Stimulated activated CD4-positive, alpha-beta T cell treated with anti-CD3 and anti-CD28 coated beads, Interleukin-15, amount 100 ng/mL, for 1 hour (primary cell): ENCODE measurements at places on chromosomes 5 and 9.

DNA sequence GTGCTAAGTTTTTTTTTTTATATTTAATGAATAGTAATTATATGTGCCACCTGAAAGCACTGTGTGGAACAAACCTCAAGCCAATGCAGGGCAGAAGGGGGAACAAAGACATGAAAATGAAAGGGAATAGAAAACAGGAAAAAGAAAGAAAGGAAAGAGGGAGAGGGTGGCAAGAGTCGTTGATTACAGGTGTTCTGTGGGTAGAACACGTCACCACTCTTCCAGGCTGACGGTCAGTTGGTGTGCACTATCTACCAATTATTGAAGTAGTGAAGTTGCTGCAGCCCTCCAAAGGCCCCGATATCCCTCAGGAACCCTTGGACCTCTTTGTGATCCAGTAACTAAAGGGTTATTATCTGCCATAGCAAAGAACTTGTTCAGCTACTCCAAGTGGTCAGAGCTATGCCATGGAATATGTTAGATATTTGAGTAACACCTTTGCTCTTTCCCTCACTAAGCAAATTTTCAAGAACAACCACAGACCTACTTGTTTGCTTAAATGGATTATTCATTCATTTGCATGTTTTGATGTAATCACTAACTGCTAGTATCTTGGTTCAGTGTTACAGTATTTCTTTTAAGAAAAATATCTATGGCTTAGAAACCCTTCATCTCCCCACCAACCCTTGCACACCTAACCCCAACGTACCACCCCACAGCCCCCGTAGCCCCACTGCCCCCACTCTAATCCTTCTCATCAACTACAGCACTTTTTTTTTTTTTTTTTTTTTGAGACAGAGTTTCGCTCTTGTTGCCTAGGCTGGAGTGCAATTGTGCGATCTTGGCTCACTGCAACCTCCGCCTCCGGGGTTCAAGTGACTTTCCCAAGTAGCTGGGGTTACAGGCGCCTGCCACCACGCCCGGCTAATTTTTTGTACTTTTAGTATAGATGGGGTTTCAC, 31.3 kb downstream of the FYB1 start:
- DNase-seq, result no peak

GRCh38 chr9:104319198-104319597, 184.9 kb upstream of the OR13F1 start:
- no peak for DNase-seq

DNA sequence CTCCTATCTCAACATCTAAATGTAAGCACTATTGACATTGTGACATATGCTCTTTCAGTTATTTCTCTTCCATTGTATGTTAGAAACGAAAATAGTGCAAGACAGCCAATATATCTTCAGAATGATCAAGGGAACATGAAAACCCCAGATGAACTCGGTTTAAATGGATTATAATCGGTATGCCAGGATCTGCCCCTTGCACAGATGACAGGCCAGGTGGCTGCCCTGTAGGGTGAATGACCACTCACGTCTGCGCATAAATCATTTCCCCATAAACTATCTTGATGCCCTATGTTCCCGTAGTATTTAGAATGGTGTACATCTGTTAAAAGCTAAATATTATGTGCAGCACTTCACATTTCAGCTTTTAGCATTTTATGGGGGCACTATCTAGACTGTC, 69.7 kb upstream of the RANBP3L start:
- DNase-seq, result no peak

- no peak for DNase-seq
Measured at GRCh38 chr5:153865016-153865415, 173.7 kb downstream of the FAM114A2 start.

GRCh38 chr5:100902440-100903038, 543 bp downstream of the ST8SIA4 start:
- DNase-seq, result no peak

GRCh38 chr5:74074111-74074510, 448.1 kb downstream of the ARHGEF28 start:
- no peak for DNase-seq

DNA sequence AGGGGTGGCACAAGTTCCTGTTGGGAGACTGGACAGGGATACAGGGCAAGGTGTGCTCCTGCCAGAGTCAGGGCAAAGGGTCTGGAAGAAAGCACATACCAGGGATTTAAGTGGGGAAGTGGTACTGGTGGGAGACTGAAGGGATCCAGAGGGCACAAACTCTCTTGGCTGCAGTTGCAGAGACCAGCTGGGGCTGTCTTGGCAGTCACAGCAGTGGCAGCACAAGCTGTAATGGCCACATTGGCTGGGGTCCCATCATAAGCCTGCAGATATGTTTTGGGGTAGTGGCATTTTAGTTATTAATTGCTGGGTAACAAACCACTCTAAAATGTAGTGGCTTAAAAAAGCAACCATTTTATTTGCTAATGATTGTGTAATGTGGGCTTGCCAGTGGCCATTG, 492.2 kb downstream of the ENC1 start:
- DNase-seq, result no peak

- DNase-seq, result no peak
Measured at GRCh38 chr9:112484607-112485006, 2.0 kb upstream of the KIAA1958 start.

GRCh38 chr5:132396589-132397031, 27.1 kb downstream of the SLC22A5 start:
- DNase-seq, result no peak

DNA sequence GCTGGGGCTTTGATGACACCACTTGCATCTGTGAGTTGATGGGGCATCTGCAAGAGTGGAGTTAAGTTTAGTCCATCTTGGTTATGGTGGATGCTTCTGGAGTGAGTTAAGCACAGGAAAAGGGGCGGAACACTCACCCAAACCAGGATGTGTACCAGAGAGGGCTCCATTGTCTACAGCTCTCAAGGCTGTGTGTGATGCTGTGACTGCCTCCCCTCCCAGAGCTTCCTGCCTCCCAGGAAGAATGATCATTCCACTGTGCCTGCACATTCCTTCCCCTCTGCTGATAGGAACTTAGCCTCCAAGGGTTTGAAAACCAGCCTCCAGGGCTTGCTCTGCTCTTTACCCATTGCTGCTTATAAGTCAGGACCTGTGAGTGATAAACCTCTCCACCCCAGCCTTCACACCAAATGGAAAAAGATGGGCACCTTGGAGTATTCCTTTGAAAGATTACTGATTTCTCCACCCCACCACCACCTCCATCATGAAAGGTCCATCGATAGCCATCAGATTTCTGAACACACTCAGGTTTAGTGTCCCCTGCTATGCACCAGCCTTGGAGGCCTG, 160.1 kb upstream of the SPRY4 start:
- DNase-seq, result no peak

- no peak for DNase-seq
Measured at GRCh38 chr5:96871027-96871399, 5.3 kb upstream of the ERAP2 start.

DNA sequence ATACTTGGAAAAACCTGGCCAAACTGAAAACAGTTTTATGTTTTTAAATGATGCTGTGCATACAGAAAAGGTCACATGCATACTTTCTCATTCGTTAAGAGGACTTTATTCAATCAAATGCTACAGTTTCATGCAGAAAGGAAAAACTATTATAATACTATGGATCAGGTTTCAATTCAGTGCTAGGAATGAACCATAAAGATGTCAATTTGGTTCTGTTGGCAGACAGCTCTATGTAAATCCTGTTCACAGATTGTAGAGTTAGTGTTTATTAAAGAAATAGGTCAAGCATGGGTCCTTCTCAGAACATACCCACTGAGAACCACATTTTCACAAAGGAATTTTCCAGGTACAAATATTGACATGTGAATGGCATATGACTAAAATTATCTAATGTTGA, 57.1 kb downstream of the RETREG1 start:
- DNase-seq, result no peak

- no peak for DNase-seq
Measured at GRCh38 chr5:80707645-80708044, 52.9 kb upstream of the DHFR start.

DNA sequence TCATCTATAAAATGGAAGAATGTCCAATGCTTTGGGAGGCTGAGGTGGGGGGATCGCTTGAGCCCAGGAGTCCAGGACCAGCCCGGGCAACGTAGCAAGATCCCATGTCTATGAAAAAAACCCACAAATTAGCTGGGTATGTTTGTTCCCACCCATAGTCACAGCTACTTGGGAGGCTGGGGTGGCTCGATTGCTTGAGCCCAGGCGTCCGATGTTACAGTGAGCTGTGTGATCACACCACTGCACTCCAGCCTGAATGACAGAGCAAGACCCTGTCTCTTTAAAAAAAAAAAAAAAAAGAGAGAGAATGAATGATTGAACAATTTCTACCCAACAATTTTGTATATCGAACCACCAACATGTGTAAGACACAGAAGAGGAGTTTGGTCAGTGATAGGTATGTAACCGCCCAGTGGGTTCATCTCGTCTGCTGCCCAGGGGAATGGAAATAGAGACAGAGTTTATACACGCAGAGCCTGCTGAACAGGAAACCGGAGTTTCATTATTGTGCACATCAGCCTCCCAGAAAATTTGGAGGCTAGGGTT, 26.2 kb upstream of the ERGIC1 start:
- no peak for DNase-seq

DNA sequence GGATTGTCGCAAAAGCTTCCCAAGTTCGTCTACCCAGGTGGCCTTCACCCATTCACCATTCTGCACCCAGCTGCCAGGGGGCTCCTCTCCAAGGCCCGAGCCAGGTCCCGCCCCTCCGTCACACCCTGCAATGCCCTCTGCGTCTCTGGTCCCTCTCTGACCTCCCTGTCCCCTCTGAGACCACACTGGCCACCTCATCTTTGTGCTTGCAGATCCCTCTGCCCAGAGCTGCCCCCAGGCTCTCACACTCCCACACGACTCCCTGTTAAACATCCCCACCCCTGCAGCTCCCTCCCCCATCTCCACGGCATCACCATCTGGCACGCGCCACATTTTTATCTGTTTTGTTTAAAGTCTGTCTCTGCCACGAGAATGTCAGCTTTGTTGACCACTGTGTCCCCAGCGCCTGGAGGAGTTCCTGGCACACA, 243.6 kb downstream of the PBX3 start:
- no peak for DNase-seq

DNA sequence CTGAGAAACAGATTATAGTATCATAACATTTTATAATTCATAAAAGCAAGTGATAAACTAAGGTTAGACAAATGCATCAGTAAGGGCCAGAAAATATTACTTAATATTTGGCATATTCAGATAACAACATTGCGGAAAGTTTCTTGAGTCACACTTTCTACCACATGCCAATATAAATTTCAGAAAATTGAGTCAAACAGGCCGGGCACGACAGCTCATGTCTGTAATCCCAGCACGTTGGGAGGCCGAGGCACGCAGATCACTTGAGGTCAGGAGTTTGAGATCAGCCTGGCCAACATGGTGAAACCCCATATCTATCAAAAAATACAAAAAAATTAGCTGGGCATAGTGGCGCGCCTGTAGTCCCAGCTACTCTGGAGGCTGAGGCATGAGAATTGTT, 47.1 kb downstream of the SLC38A9 start:
- no peak for DNase-seq

DNA sequence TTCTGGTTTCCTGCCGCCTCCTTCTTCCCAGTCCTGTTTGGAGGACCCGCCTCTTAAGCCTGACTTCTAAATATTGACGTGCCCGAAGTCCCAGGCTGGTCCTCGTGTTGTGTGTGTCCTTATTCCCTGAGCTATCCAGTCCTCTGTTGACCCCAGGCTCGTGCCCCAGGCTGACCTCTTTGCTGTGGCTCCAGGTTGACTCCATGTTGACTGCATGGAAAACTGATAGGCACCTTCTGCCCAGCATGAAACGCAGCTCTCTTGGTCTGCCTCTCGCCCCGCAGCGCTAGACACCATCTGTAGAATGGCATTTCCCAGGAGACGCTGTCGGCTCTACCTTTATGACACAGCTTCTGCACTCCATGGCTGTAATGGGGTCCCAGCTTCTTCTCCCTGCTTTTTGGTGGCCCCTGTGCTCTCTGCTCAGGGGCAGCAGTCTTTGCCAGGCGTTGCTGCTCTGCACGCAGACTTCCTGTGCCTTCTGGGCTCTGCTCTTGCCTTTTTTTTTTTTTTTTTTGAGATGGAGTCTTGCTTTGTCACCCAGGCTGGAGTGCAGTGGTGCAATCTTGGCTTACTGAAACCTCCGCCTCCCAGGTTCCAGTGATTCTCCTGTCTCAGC, 28.4 kb downstream of the EHMT1 start:
- DNase-seq, result no peak

DNA sequence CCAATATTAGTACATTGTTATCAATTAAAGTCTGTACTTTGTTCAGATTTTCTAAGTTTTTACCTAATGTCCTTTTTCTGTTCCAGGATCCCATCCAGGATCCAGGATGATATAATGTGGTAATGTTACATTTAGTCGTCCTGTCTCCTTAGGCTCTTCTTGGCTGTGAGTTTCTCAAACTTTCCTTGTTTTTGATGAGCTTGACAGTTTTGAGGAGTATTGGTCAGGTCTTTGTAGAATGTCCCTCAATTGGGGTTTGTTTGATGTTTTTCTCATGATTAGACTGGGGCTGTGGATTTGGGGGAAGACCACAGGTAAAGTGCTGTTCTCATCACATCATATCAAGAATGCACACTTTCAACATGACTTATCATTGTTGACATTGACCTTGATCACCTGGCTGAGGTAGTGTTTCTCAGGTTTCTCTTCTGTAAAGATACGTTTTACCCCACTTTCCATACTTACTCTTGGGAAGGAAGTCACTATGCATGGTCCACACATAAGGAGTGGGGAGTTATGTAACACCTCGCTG, 9.6 kb downstream of the NDFIP1 start:
- DNase-seq, result no peak
